ENCODE measurements at places on chromosomes 3 and 15.
A peak's percentile ranks its signal among the peaks of the same experiment; 100 is the strongest.

DNA sequence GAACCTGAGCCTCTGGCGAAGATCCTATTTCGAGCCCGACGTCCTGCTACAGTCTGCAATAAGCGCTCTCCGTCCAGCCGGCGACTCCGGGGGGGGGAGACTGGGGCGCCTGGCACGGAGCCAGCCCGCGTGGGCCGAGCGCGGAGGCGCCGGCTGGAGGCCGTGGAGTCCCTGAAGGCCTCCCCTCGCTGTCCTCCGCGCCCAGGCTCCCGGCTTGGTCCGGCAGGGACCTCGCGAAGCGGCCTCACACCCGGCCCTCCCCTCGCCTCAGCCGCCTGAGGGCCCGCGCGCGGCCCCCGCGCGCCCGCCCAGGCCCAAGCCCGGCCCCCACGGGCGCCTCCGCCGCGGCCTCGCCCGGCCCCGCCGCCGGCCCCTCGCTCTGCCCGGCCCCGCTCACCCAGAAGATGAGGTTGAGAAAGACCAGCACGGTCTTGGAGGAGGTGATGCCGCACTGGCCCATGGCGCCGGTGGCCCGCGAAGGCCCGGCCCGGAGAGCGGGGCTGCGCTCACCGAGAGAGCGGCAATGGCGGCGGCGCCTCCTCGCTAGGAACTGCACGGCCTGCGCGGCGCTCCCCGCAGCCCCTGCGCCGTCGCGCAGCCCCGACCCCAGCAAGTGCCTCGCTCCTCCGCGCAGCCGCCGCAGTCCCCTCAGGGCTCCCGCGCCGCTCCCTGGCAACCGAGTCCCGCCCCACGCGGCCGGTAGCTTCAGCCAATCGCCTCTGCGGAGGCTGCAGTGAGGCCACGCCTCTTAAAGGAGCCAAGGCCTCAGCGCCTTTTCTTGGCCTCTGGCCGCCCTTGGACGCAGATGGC is at the start of gene TSPAN3:
Gene TSPAN3, minus strand, starts transcription at position 615 of the 810 bp plus-strand sequence. Its CDS starts 155 bp downstream, at position 460.
- peak; percentile 88 for DNase-seq

GRCh38 chr3:27659279-27660021 is 62.7 kb downstream of the EOMES start:
- peak; percentile 26 for DNase-seq

DNA sequence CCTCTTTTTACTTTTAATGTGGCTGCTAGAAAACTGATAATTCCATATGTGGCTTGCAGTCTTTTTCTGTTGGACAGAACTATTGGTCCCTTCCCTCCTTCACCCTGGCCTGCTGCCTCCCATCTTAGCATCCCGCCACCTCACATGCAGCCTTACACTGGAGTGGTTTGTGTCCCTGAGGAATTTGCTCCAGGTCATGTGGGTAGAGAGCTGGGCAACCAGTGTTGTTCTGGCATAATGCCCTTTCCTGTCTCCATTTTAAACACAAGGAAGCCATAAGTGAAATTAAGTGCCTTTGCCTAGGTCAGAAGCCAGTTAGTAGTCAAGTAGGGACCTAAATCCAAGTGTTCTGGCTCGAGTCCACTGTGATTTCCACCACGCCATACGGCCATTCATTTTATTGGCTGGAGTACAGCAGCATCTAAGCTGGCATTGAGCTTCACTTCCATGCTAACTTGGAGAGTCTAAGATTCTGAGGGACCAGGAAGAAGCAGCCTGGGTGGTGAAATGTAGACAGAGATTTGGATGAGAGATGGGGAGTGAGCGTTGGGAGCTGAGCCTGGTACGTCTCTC is 46.0 kb upstream of the PLXNA1 start:
- no peak for DNase-seq

- DNase-seq: no peak
Observed at GRCh38 chr15:40766194-40766815, 2.4 kb downstream of the GCHFR start.

- no peak for DNase-seq
Observed at GRCh38 chr3:69739204-69740102, at the start of gene MITF. Gene MITF, plus strand, starts transcription at chr3:69739464. Its CDS starts 134 bp downstream, at chr3:69739598.

DNA sequence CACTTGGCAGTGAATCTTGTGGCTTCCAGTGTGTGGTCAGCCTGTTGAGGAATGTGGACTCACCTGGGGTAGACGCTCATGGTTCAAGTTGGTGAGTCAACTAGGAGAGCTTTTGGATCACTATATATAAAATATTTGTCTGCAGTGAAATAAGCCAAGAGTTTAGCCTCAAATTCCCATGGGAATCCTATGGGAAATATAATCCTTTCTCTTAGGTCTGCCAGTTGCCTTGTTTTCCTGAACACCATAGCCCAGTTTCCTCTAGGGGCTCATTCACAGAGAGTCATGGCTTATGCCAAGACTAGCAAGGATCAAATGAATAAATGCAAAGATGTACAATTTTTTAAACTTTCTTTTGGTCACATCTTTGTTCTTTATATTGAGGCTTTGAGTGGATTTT is 100.1 kb upstream of the NPHP3 start:
- no peak for DNase-seq

GRCh38 chr3:185847506-185847905 is 22.7 kb upstream of the IGF2BP2 start:
- DNase-seq: no peak

- DNase-seq: no peak
Observed at GRCh38 chr3:43966530-43966929, 275.2 kb upstream of the TOPAZ1 start.

DNA sequence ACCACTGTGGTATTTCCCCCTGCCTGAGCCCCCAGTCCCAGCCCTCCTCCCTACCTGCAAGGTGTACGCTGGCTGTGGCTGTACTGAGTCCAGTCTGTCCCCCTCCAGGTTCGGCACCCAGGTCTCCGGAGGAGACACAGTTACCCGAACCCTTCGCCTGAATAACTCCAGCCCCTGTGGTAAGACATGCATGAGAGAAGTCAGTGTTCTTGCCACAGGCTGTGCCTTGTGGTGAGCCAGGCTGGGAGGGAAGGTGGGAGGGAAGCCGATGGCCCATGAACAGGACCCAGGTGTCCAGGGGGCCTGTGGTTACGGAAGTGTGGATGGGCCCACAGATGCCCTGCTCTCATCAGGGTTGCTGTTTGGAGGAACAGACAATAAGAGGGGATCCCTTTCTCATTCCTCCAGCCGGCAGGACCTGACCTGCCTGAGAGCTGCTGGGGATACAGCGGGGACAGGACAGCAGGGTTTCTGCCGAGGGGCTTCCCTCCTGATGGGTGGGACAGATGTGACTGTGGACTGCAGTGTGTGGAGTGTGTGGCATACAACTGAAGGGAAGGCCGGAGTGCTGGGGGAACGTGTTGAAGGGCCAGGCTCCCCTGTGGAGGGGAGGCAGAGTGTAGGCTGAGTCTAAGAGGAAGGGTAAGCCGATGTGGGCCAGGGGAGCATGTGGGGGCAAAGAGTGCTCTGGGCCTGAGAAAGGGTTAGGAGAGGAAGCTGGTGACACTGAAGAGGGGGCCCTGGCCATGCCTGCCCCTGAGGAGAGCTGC is 21.9 kb downstream of the ACAA1 start:
- no peak for DNase-seq

- no peak for DNase-seq
Observed at GRCh38 chr3:168288511-168289401, 193.0 kb upstream of the GOLIM4 start.

Data from T-helper 9 cell (primary cell).